ENCODE measurements at places on chromosomes 7 and 10.

DNA sequence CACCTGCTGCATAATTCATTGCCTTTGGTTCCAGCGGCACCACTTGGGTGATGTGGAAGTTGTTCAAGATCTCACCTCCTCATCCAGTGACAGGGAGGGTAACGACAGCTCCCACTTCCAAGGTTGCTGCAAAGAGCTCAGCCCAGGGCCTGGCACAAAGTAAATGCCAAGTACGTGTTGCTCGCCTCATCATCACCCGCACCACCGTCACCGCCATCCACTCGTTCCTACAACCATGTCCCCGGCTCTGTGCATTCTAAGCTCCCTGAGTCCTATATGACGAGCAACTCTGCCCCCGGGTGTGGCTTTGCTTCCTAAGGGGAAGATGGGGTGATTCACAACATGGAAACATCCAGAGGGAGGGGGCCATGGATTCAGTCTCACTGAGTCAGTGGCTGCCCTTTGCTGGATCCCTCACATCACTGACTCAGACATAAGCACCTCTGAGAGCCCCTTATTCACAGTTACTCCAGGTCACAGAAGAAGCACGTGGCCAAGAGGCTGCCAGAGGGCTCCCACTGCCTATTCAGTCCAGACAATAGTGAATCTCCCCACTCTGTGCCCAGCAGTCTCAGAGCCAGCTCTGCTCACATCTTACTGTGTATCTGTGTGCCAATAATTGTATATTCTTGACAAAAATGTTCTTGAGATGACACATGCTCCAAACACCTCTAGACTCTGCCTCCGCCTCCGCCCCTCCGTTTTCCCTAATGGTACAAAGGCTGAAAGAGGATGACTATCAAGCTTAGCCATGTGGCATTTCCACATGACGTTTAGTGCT lies 159.1 kb downstream of the GFRA1 start:
- DNase-seq, result no peak

- no peak for DNase-seq
Observed at GRCh38 chr10:4450981-4451908, 374.8 kb upstream of the AKR1E2 start.

GRCh38 chr7:92988051-92988450 lies 129.7 kb downstream of the SAMD9 start:
- no peak for DNase-seq

GRCh38 chr10:14676732-14677131 lies 98.0 kb downstream of the FAM107B start:
- no peak for DNase-seq

- DNase-seq, result no peak
Observed at GRCh38 chr7:91710881-91711280, 169.6 kb downstream of the MTERF1 start.

GRCh38 chr10:64394744-64395143 lies 873.5 kb downstream of the REEP3 start:
- DNase-seq, result no peak

DNA sequence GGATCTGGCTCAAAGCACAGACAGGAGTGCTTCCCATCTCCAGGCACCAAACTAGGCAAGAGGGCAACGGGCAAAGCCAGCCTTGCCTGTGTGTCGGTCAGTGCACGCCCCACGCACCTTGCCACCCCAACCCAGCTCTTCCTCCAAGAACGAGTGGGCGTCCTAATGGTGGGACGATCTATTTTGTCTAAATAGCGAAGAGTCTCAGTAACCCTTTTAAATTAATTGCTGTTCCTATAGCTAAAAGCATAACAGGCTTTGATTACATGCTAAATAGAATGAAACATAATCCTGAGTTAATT lies 12.2 kb downstream of the EN2 start:
- DNase-seq, result no peak

DNA sequence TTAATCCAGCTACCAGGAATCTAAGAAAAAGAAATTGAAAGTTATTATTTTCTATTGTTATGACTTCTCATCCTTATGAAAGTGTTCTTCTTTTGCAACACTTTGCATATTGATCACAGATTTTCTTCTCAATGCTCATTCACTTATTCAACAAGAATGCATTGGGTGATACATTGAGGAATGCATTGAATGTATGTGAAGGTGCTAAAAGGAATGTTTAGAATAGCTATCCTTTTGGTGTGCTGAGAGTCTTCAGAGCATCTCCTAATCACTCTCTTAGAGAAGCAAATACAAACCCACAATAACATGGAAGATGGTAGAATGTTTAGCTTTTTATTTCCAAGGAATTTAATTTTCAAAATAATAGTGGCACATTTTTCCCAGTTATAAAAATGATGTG lies 122.1 kb upstream of the KMT2E start:
- no peak for DNase-seq

- no peak for DNase-seq
Observed at GRCh38 chr7:33841031-33841430, 64.3 kb upstream of the BMPER start.

- no peak for DNase-seq
Observed at GRCh38 chr7:7237201-7237977, 55.0 kb downstream of the C1GALT1 start.

DNA sequence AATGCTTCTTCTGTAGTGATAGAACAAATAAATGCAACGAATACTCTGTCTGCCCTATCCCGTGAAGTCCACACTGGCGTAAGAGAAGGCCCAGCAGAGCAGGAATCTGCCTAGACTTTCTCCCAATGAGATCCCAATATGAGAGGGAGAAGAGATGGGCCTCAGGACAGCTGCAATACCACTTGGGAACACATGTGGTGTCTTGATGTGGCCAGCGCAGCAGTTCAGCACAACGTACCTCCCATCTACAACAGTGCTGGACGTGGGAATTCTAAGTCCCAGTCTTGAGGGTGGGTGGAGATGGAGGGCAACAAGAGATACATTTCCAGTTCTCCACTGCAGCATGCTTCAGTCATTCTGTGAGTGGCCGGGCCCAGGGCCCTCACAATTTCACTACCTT lies 45.8 kb downstream of the FIGNL1 start:
- DNase-seq, result no peak

DNA sequence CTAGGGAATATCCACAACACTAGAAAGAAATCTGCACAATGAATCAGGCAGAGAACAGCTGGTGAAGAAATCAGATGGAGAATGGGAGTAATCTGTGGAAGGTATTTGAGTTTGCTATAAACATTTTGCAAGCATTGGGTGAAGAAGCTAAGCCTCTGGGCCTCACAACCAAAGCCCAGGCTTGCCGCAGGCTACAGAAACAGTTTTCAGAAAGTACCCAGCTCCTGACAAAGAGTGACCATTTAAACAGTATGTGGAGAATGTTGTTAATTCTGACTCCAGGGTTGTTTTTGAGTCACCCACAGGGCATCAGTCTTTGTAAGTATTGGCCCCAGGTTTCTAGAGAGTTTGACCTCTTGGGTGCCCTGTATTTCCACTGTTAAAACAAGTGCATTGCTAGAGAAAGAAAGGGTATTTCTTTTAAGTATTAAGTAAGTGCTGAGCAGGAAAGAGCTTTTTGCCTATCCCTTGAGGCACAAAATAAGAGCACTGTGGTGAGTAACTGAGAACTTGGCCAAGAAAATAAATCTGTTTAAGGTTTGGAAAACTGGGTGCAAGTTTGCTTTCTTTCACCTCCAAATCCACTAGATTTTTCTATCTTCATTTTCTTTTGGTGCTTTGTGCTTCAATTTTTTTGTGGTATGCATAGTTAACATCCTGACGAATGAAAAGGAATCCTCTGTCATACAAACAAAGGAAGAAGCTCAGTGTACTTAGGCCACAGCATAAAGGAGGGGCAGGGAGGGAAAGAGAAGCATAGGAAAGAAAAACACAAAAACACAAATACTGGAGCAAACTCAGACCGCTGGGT lies 691.8 kb downstream of the SUGCT start:
- DNase-seq, result no peak

GRCh38 chr7:25381818-25382589 lies 153.7 kb upstream of the NPVF start:
- DNase-seq, result no peak

- DNase-seq, result peak; percentile 74
Observed at GRCh38 chr10:124354411-124355382, 64.0 kb downstream of the OAT start.

DNA sequence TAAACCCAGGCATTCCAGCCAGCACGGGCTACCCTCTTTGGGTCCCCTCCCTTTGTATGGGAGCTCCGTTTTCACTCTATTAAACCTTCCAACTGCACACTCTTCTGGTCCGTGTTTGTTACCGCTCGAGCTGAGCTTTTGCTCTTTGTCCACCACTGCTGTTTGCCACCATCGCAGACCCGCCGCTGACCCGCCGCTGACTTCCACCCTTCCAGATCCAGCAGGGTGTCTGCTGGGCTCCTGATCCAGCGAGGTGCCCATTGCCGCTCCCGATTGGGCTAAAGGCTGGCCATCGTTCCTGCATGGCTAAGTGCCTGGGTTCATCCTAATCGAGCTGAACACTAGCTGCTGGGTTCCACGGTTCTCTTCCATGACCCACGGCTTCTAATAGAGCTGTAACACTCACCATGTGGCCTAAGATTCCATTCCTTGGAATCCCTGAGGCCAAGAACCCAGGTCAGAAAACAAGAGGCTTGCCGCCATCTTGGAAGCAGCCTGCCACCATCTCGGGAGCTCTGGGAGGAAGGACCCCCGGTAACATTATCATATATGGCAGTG lies 14.5 kb downstream of the ZNF277 start:
- no peak for DNase-seq

- no peak for DNase-seq
Observed at GRCh38 chr7:123929107-123929506, 4.1 kb downstream of the SPAM1 start.

DNA sequence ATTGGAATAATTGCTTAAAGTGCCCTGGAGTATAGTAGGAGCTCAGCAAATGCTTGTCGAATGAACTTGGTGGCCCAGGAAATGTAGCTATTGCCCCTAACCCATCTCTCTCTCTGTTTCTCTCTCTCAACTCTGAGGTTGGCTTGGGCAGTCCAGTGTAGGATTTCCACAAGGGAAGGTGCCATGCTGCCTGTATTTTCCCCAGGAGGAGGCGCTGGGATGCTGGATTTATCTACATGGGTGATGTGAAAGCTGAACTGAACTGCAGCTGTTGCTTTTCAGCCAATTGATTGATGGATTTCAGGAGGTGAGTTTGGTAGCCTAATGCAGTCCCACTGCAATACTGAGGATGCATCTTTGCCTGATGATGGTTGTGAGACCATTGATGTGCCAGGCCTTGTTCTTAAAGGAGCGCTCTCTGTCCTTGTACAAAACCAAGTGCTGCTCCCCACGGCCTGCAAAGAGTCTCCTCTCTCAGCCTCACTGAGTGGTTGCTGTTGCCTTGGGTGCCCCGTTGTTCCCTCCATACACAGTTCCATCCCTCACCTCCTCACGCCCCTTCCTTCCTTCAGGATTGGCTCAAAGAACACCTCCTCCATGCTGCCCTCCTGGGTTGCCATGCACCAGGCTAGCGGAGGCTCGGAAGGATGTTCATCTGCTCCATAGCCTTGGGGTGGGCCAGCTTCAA lies 200.6 kb downstream of the GLRX3 start:
- no peak for DNase-seq

DNA sequence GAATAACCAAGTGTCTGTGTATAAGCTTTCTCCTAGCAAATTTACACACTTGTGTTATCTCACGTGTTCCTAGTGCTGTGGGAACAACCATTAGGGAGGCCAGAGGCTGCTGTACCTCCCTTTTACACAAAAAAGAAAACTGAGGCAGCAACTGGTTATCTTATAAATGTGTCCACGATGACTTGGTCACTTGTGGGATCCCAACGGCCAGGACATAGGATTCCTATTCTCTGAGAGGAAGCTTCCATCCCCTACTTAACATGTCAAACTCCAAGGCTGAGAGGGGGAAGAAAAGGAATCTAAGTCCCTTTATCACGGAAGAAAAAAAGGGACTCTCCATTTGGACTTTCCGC lies 484 bp downstream of the ZNF438 start:
- DNase-seq, result no peak

DNA sequence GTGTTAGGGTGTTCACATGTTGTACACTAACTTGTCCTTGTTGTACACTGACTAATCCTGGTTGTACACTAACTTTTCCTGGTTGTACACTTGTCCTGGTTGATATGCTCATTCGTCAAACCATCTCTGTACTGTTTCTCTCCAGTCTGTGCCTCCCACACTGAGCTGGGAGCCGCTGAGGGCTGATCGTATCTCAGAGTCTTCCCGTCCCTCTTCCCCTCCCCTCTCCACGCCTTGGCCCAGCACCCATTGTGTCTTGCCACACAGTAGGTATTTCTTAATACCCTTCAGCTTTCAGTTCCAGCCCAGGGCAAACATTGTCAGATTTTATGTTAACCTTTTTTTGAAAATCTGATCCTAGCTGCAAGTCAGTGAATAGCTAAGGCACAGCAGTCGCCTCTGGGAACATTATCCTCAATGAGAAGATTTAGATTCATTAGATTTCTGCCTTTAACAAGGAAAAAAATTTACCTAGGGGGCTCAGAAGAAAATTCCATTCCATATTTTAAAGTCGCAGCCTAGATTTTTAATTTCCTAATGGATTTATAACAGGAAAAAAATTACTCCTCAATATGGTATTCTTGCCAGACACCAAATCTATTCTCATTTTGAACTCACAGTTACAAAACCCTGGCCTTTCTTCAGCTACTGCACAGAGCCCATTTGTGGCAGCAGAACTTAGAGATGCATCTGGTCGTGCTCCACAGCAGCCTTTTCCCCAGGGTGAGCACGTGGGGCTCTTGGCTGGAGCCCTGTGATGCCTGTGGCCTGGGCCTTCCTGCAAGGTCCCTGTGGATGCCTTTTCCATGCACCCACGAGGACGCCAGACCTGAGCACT lies 33.0 kb upstream of the CHST15 start:
- DNase-seq, result peak; percentile 73

- DNase-seq, result peak; percentile 31
Observed at GRCh38 chr10:320771-321170, 185.5 kb downstream of the ZMYND11 start.

DNA sequence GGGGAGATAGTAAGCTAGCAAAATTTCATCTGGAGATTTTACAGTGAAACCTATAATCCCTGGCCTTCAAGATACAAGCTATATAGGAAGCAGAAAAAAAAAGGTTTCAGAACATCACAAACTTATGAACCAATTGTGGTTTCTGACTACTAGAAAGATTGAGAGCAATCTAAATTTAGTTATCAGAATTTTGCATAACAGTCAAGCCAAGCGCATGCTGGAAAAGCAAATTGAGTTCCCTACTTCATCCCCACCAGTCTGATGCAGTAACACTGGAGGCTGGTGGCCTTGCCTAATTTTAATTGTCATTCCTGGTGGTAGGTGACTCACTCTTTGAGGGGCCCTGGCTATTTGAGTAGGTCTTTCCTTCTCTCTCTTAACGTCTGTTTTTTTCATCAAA lies 46.3 kb upstream of the ELMO1 start:
- DNase-seq, result no peak

DNA sequence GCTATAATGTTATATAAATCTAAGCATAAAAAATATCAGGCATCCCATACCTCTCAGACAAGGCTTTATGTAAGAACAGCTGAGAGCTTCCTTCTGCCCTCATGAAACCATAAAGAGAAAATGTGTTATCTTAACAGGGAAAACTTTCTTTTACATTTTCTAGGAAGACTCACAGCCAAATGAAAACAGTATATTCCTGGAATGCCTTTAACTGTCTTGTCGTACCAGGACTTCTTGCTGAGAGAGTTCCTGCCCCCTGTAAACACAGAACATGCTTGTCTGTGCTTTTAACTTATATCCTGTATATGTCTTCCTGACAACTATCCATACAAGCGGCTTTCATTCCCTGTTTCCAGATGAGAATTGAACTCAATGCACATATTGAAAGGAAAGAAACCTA lies 64.8 kb upstream of the AHR start:
- DNase-seq, result no peak

GRCh38 chr7:47046949-47047348 lies 535.0 kb downstream of the TNS3 start:
- DNase-seq, result no peak
